ENCODE measurements at places on chromosomes 2 and 18. TPM values are rescaled to one million over a fixed set of nuclear protein-coding genes. Genes with fewer than 3 reads are reported as not detected.
A peak's percentile ranks its signal among the peaks of the same experiment; 100 is the strongest.

- H3K36me3 ChIP-seq: no peaks in the 10 kb centered on the region
- no peaks in the 10 kb centered on the region for H3K4me1 ChIP-seq
- no peak for DNase-seq
- no peak overlapping the region for H3K4me3 ChIP-seq
- H3K27me3 ChIP-seq: no peaks in the 10 kb centered on the region
Observed at GRCh38 chr2:207317378-207317984, 151.7 kb upstream of the KLF7 start.

DNA sequence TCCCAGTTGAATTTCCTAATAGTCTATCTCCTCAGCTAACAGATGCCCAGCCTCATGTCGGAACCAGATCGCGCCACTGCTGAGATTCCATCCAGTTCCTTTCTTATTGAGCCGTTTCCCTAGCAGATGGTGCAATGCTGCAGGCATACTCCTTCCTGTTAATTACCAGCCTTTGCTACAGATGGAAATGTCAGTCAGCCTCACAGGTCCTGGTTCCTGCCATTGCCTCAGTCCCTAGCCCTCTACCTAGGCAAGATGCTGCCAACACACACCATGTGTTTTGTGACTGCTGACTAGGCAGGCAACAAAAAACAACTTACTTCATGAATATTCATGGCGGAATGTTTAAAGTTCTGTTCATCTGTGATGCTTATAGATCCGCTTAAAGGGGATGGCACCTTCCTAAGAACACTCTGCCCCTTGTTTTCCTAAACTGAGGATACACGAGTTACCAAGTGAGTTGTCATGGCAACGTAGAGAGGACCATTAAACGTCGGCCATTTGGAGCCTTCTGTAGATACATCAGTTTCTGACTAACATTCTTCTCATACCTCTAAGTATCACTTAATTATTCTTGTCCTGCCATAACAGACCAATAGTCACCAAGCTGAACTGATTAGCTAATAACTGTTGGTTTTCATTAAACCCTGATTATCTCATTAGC lies 749.5 kb downstream of the RNF144A start:
- no peak overlapping the region for H3K4me3 ChIP-seq
- H3K4me1 ChIP-seq: no peaks in the 10 kb centered on the region
- no peak for DNase-seq
- H3K36me3 ChIP-seq: no peaks in the 10 kb centered on the region
- H3K27me3 ChIP-seq: no peaks in the 10 kb centered on the region

DNA sequence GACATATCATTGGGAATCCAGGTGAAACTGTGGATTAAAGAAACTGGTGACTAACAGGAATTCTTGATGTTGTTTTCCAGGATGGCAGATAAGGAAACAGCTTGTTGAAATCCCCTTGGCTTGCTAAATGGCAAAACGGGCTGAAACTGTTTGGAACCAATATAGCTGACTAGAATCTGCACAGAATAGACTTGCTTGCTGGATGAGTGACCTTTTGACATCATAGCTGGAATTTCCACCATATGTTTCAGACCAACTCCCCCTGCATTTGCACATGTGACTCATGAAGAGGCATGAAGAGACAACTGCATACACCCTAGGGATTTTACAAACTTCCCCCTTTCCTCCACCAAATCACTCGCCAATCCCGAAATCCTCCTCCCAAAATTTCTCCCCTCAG lies 87.7 kb upstream of the LYPD1 start:
- H3K4me1 ChIP-seq: no peaks in the 10 kb centered on the region
- no peaks in the 10 kb centered on the region for H3K27me3 ChIP-seq
- no peak overlapping the region for H3K27ac ChIP-seq
- no peaks in the 10 kb centered on the region for H3K36me3 ChIP-seq
- H3K4me3 ChIP-seq: no peak overlapping the region

DNA sequence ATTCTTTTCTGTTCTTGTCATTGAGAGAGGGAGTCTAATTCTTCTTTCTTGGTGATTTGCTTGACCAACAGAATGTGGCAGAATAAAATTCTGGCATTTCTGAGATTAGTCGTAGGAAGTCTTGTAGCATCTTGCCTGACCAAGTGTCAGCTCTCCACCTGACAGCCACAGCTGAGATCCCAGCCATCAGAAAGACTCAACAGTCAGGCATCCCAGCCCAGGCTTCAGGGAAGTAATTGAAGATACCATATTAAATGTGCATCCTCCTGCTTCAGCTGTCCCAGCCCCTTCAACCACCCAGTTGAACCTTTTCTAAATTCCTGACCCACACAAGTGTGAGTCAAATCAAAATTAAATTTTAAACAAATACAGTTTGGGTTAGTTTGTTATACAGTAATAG lies 208.3 kb downstream of the PIK3C3 start:
- DNase-seq: no peak
- no peaks in the 10 kb centered on the region for H3K4me1 ChIP-seq
- H3K27ac ChIP-seq: no peak overlapping the region
- H3K4me3 ChIP-seq: no peak overlapping the region
- no peaks in the 10 kb centered on the region for H3K27me3 ChIP-seq
- no peaks in the 10 kb centered on the region for H3K36me3 ChIP-seq

The ACVR1C gene
- total RNA-seq: 0.19 TPM

The SESTD1 gene
- 20.1 TPM for total RNA-seq

The CXCR4 gene
- total RNA-seq: 13.4 TPM

GRCh38 chr2:71609958-71610357 lies 156.6 kb downstream of the DYSF start:
- no peak overlapping the region for H3K4me3 ChIP-seq
- H3K27ac ChIP-seq: no peak overlapping the region
- no peaks in the 10 kb centered on the region for H3K36me3 ChIP-seq
- H3K27me3 ChIP-seq: peaks cover 4% of the 10 kb centered on the region
- peaks cover under 1% of the 10 kb centered on the region for H3K4me1 ChIP-seq

- no peaks in the 10 kb centered on the region for H3K27me3 ChIP-seq
- no peaks in the 10 kb centered on the region for H3K36me3 ChIP-seq
- no peak overlapping the region for H3K4me3 ChIP-seq
Observed at GRCh38 chr18:68275616-68276015, 439.3 kb downstream of the TMX3 start.

DNA sequence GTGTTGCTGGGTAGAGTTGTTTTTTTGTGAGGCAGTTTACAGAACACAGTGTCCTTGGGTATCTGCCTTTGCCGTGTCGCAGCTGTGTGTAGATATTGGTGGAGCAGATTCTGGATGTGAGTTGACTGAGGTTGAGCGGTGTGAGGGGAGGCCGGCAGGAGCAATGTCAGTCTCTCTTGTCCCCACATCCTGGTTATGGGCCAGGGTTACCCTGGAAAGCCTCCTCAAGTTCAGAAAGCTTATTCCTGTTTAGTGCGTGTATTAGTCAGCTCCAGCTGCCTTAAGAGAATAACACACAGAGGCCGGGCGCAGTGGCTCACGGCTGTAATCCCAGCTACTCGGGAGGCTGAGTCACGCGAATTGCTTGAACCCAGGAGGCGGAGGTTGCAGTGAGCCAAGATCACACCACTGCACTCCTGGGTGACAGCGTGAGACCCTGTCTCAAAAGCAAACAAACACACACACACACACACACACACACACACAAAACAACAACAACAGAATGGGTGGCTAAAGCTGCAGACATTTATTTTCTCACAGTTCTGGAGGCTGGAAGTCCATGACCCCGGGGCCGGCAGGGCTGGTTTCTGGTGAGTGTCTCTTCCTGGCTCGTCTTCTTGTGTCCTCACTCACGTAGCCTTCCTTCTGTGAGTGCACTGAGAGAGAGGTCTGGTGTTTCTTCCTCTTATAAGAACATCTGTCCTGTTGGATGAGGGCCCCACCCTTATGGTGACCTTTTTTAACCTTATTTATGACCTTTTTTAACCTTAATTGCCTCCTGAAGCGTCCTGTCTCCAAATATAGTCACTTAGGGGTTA lies 5.1 kb downstream of the NCK2 start:
- H3K27ac ChIP-seq: peak overlapping the region; percentile 63
- no peaks in the 10 kb centered on the region for H3K36me3 ChIP-seq
- H3K4me3 ChIP-seq: peak overlapping the region; percentile 18
- H3K4me1 ChIP-seq: peaks cover 49% of the 10 kb centered on the region

The SPHKAP gene
- not detected for total RNA-seq

DNA sequence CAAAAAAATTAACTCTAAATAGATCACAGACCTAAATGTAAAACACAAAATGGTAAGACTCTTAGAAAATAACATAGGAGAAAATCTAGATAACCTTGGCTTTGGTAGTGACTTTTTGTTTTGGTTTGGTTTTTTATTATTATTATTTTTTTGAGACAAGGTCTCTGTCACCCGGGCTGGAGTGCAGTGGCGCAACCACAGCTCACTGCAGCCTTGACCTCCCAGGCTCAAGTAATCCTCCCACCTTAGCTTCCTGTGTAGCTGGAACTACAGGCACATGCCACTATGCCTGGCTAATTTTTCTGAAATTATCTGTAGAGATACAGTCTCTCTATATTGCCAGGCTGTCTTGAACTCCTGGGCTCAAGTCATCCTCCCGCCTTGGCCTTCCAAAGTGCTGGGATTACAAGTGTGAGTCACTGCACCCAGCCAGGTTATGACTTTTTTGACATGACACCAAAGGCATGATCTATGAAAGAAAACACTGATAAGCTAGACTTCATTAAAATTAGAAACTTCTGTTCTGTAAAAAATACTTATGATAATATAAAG lies 88.0 kb downstream of the HNRNPLL start:
- no peak overlapping the region for H3K4me3 ChIP-seq
- no peak for DNase-seq
- no peaks in the 10 kb centered on the region for H3K27me3 ChIP-seq
- H3K27ac ChIP-seq: peak overlapping the region; percentile 38

GRCh38 chr2:133235968-133236367 lies 332.3 kb downstream of the NCKAP5 start:
- H3K36me3 ChIP-seq: no peaks in the 10 kb centered on the region
- no peak overlapping the region for H3K4me3 ChIP-seq
- DNase-seq: no peak
- no peak overlapping the region for H3K27ac ChIP-seq
- peaks cover 13% of the 10 kb centered on the region for H3K4me1 ChIP-seq

The ARHGEF4 gene
- 77.8 TPM for total RNA-seq

The CPLX4 gene
- not detected for total RNA-seq

DNA sequence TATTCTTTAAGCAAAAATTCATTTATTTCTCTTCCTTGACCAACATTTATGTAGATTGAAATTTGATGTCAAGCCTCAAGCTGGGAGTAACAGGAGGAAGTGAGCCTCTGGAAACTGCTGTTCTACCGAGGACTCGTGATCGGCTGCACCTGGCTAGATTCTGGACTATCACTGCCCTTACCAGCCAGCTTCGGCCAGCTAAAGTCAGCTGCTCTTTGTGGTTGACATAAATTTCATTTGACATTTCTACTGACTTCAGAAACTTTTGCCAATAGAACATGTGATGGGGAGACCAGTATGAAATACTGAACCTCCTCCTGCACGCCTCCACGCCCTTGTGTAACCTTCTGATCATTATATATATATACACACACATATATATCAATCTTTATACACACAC lies 74.2 kb upstream of the RGPD5 start:
- DNase-seq: no peak
- no peak overlapping the region for H3K4me3 ChIP-seq
- H3K27me3 ChIP-seq: no peaks in the 10 kb centered on the region
- no peaks in the 10 kb centered on the region for H3K36me3 ChIP-seq
- peaks cover 20% of the 10 kb centered on the region for H3K4me1 ChIP-seq

The EFR3B gene
- total RNA-seq: 0.34 TPM

The BOK gene
- total RNA-seq: 35.5 TPM

- H3K4me3 ChIP-seq: no peak overlapping the region
- peaks cover 18% of the 10 kb centered on the region for H3K4me1 ChIP-seq
- H3K27me3 ChIP-seq: no peaks in the 10 kb centered on the region
- H3K27ac ChIP-seq: no peak overlapping the region
- DNase-seq: no peak
Observed at GRCh38 chr2:217803653-217803960, 199.2 kb downstream of the TNS1 start.

GRCh38 chr18:76374330-76375281 lies 120.4 kb downstream of the ZNF516 start:
- DNase-seq: no peak
- no peak overlapping the region for H3K27ac ChIP-seq
- H3K4me1 ChIP-seq: no peaks in the 10 kb centered on the region
- no peaks in the 10 kb centered on the region for H3K27me3 ChIP-seq

- H3K4me1 ChIP-seq: no peaks in the 10 kb centered on the region
- H3K27ac ChIP-seq: no peak overlapping the region
- DNase-seq: no peak
- no peak overlapping the region for H3K4me3 ChIP-seq
- H3K27me3 ChIP-seq: no peaks in the 10 kb centered on the region
Observed at GRCh38 chr2:2812117-2812516, 481.0 kb upstream of the MYT1L start.

GRCh38 chr2:121273116-121273515 lies 11.9 kb downstream of the TFCP2L1 start:
- no peaks in the 10 kb centered on the region for H3K36me3 ChIP-seq
- no peak overlapping the region for H3K4me3 ChIP-seq
- DNase-seq: no peak
- peak overlapping the region; percentile 6 for H3K27ac ChIP-seq
- peaks cover 26% of the 10 kb centered on the region for H3K4me1 ChIP-seq

GRCh38 chr2:51071191-51071590 lies 39.3 kb upstream of the NRXN1 start:
- no peak for DNase-seq
- H3K27ac ChIP-seq: no peak overlapping the region
- H3K4me1 ChIP-seq: no peaks in the 10 kb centered on the region
- H3K4me3 ChIP-seq: no peak overlapping the region
- no peaks in the 10 kb centered on the region for H3K36me3 ChIP-seq

- DNase-seq: no peak
- H3K4me3 ChIP-seq: no peak overlapping the region
- H3K4me1 ChIP-seq: no peaks in the 10 kb centered on the region
- no peak overlapping the region for H3K27ac ChIP-seq
Observed at GRCh38 chr2:229627728-229628127, 86.6 kb downstream of the DNER start.
